ENCODE measurements at places on chromosomes 16 and 17.

GRCh38 chr16:2170080-2170479 is 14.5 kb downstream of the TRAF7 start:
- DNase-seq: no peak

DNA sequence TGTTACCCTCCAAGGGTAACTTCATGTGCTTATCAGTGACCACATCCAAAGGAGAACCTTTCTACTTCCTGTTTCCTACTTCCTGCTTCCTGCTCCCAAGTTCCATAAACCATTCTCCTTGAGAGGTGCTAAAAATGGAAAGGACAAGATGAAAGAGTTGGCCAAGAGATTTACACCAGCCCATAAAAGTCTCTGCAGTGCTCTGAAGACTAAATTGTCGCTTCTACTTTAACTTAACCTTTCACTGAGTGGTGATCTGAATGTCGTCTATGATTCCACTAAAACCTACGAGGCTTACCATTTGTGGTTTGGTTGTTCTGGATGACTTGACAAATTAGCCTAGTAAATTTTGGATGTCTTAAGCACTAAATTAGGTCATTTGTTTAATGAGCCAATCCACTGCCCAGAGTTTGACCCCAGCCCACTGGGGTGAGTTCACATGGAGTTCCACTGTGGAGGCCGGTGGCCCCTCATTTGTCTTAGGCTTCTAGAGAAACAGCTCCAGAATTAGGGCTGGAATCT is 333.1 kb downstream of the FOXL1 start:
- DNase-seq: no peak

GRCh38 chr17:62703776-62704380 is 76.4 kb downstream of the MRC2 start:
- peak; percentile 44 for DNase-seq

DNA sequence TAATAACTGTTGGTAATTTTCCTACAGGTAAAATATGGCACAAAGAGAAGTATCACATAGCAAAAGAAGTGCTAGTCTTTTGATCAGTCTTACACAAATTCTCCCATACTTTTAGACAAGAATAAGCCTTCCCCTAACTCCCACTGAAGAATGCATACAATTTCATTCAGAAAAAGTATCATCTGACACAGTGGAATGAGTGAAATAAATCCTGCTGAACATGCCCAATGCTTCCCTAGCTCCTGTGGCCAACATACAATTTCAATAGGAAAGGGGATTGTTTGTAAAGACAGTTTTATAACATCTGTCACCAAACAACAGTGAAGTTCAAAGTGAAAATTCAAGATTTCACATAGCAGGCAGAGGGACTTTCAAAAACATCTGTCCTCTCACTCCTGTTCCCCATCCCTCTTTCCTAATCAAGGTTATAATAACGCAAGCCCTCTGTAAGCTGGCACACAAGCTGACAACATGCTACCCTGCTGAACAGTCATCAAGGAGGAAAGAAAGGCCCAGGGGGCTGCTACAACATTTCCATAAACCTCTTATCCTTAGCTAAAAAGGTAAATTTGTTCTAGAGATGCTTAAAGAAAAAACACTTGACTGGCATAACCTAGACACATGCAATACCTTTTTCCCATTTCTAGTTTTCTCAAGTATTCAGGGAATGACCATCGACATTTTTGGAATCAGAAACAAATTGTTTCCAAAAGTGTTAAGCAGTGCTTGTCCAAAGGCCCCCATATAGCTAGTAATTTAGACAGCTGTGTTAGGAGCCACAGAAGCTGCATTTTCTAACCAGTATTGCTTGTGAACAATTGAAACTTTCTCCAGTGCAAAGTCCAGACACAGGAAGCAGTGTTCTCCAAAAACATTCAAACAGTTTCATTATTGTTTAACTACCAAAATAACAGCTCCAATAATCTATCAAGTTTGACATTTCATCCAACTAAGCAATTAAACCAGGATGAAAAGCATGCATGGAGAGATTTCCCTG is 11.5 kb upstream of the RFFL start:
- no peak for DNase-seq

DNA sequence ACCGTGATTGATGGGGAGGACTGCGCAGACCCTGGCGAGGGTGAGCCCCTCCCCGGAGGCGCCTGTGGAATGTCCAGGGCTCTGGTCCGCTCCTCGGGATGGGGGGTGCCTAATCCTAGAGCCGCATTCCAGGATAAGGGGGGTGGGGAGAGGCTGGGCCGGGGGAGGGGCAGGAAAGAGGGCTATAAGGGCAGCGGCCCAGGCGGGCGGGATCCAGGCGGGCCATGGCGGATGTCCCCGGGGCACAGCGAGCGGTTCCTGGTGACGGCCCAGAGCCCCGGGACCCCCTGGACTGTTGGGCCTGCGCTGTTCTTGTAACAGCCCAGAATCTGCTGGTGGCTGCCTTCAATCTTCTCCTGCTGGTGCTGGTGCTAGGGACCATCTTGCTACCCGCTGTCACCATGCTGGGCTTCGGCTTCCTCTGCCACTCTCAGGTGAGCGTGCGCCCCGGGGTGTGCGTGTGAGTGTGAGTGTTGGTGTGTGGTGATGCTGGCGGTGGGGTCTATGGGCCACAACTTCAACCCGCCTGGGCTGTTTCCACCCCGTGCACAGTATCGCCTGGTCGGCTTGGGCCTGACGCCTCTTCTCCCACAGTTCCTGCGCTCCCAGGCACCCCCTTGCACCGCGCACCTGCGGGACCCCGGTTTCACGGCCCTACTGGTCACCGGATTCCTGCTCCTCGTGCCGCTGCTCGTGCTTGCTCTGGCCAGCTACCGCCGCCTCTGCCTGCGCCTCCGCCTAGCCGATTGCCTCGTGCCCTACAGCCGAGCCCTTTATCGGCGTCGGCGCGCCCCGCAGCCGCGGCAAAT is at the start of gene TMEM88:
Gene TMEM88 (plus strand): TSS at position 216 of the 809 bp plus-strand sequence. CDS start 9 bp downstream, at position 225.
- DNase-seq: peak; percentile 15
